Naive thymus-derived CD8-positive, alpha-beta T cell (primary cell): ENCODE measurements at places on chromosomes 4 and X.

DNA sequence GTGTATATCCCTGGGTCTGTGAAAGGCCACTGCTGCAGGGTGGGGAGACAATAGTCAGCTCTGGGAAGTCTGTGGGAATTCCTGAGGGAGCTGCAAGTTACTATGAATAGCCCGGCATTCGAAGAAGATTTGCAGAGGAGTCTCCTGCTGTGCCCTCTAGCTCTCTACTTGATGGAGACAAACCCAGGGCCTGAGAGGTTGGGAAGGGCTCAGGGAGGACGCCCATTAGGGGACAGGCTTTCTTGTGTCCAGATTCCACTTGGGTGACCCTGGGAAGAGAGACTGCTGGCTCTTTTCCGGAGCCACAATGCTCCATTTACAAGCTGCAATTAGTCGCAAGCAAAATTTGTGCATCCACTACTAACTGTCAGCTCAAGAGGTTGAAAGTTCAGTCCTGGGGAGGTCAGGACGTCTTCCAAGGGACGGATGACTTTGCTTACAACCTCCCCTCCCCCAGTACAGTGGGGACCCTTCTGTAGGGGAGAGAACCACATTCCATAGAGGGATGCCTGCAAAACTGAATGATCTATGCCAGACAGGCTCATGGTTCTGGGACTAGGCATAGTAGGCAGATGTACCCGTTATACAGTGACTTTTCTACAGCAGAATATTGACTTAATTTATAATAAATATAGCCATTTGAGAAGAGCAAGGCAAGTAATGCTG lies 48.2 kb upstream of the PHOX2B start:
- H3K4me1 ChIP-seq: no peaks in the 10 kb centered on the region
- H3K27ac ChIP-seq: no peak overlapping the region
- no peaks in the 10 kb centered on the region for H3K36me3 ChIP-seq
- H3K27me3 ChIP-seq: peaks cover 6% of the 10 kb centered on the region

GRCh38 chr4:47484168-47484567 lies 907 bp upstream of the ATP10D start:
- peaks cover 2% of the 10 kb centered on the region for H3K27me3 ChIP-seq
- H3K27ac ChIP-seq: peak overlapping the region; percentile 97
- H3K4me3 ChIP-seq: peak overlapping the region; percentile 92
- H3K4me1 ChIP-seq: peaks cover 10% of the 10 kb centered on the region

DNA sequence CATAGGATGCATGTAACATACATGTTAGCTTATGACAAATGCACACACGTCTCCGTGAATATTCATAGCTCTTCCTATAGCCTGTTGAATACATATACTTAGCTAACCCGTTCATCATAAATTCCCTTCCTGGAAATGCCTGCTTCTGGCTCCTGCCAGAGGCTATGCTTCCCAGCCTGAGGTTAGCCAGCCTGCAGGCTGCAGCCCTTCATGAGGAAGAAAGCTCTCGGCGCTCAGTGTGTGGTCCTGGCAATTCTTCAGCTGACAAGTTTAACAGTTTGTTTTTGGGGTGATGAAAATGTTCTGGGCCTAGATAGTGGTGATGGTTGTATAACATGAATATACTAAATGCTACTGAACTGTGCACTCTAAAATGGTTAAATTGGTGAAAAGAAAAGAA lies 48.8 kb upstream of the MAN2B2 start:
- H3K4me1 ChIP-seq: no peaks in the 10 kb centered on the region
- no peak for DNase-seq
- H3K36me3 ChIP-seq: no peaks in the 10 kb centered on the region
- H3K27ac ChIP-seq: no peak overlapping the region

DNA sequence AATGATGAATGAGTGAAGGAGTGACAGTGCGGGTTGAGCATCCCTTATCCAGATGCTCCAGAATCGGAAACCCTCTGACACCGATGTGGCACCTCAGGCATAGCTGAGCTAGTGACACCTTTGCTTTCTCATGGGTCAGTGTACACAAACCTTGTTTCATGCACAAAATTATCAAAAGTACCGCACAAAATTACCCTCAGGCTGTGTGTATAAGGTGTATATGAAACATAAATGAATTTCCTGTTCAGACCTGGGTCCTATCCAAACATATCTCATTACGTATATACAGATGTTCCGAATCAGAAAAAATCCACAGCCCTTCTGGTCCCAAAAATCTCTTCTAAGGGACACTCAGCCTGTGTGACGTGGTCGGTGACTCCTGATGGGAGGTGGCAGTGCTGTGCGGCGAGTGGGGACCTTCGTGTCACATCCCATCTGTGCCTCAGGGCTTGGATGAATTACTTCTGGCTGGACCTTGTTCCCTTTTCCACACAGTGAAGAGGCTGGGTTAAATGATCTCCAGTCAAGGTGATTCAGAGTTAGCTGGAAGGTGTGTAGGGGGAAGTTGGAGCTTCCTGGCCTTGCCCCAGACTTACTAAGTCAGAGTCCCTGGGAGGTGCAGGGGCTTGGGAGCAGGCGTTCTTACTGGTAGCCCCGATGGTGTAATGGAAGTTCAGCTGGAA lies 18.8 kb downstream of the RGS12 start:
- H3K27me3 ChIP-seq: peaks cover 7% of the 10 kb centered on the region
- no peak for DNase-seq
- no peaks in the 10 kb centered on the region for H3K36me3 ChIP-seq
- H3K4me3 ChIP-seq: no peak overlapping the region

- H3K36me3 ChIP-seq: no peaks in the 10 kb centered on the region
- no peak overlapping the region for H3K27ac ChIP-seq
- H3K4me3 ChIP-seq: no peak overlapping the region
- H3K4me1 ChIP-seq: peaks cover 19% of the 10 kb centered on the region
- peaks cover 4% of the 10 kb centered on the region for H3K27me3 ChIP-seq
These were observed 4.2 kb upstream of the PPARGC1A start for GRCh38 chr4:23894021-23894420.

DNA sequence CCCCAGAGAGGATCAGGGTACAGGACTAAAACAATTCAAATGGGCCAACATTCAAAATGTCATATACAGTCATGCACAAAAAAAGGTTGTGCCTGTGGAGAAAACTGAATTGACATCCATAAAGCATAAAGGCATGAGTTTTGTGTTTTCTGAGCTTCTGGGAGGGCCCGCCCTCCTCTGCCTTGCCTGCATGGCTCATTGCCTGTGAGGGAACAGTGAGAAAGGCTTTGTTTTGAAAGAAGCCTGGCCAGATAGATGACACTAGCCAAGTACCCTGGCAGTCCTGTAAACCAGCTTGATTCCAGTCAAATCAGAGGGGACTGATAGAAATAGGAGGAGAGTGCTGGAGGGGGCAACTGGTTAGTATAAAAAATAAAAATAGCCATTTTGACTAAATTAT lies 194.3 kb downstream of the KIT start:
- H3K4me1 ChIP-seq: no peaks in the 10 kb centered on the region
- H3K36me3 ChIP-seq: no peaks in the 10 kb centered on the region
- no peak overlapping the region for H3K4me3 ChIP-seq

- peaks cover 8% of the 10 kb centered on the region for H3K36me3 ChIP-seq
- no peaks in the 10 kb centered on the region for H3K27me3 ChIP-seq
- H3K27ac ChIP-seq: no peak overlapping the region
- DNase-seq: no peak
- H3K4me1 ChIP-seq: peaks cover 35% of the 10 kb centered on the region
These were observed 66.5 kb upstream of the CLCN4 start for GRCh38 chrX:10090319-10090718.
